WTC11 (cell line): ENCODE measurements at places on chromosomes 6 and 20.

GRCh38 chr20:47757145-47758035, 27.9 kb downstream of the SULF2 start:
- no peak for DNase-seq

- no peak for DNase-seq
These were observed 108.1 kb downstream of the CEBPB start for GRCh38 chr20:50298554-50299324.

DNA sequence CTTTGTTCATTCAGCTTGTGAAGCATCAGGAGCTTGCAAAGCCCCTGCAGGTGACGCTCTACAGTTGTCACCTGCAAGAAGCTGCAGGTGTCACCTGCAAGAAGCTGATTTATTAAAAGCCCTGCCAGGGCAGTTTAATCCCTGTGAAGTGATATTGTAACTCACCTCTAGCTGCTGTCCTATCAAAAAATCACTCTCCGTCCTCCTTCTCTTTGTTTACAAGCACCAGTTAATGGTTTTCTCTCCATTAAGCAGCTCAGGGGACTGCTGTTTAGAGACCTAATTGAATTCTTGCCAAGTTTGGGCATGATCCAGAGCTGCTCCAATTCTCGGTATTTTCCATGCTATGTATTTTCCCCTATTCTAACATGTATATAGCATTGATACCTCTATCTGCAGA, 345.9 kb downstream of the ARHGAP18 start:
- DNase-seq = no peak

- DNase-seq = no peak
These were observed 96.5 kb downstream of the HTR1B start for GRCh38 chr6:77366798-77367197.

GRCh38 chr6:44542401-44543116, 155.1 kb downstream of the CDC5L start:
- DNase-seq = peak; percentile 24

DNA sequence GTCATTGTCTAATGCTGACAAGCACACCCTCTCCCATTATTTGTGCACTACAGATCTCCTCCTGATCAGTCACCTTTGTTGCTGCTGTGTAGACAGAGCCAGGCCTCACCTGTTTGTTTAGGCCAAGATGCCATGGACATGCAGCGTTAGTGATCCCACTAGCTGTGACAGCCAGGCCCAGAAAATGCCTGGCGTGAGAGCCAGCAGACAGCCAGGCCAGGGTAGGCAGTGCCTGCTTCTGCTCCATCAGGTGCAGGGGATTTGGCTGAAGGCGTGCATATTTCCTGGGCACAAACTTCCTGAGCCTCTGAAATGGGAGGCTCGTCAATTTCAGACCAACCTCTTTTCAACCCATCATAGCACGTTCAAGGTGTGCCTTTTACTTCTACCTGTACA, 27.3 kb downstream of the MANBAL start:
- no peak for DNase-seq

DNA sequence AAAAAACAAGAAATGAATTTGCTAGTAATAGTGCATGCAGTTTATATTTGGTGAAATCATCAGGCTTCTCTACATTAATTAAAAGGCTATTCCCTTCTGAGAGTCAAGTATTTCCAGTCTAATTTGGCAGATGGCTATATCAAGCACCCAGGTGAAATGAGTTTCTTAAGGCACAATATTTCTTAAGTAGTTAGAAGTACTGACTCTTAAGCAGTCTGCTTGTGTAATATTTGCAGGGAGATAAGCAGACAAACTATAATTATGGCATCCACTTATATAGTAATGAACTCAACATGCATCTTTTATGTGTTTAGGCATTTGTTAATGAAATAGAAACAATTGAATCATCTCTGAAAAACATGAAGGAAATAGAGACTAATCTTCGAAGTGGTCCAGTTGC, 189.2 kb downstream of the UTRN start:
- no peak for DNase-seq

GRCh38 chr20:12928358-12928754, 80.4 kb upstream of the SPTLC3 start:
- no peak for DNase-seq

GRCh38 chr6:5028921-5029320, 25.1 kb upstream of the RPP40 start:
- DNase-seq = no peak

DNA sequence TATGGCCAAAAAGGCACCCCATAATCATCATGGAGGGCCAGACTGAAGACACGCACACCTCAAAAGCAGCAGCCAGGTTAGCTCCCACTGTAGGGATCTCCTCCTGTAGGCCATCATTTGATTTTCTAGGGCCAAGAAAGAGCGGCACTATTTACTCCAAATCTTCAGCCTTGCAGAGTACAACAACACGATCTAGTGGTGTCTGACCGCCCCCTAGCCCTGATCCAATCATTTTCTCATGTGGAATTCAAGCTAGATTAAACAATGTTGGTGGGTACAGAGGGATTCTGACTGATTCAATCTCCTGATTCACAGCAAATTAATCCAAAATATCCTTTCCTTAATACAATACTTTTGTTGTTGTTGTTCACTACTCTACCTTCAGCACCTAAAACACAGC, 12.5 kb downstream of the GNAS-AS1 start:
- no peak for DNase-seq

- DNase-seq = no peak
These were observed 23.0 kb downstream of the PRR18 start for GRCh38 chr6:166285233-166285632.

- no peak for DNase-seq
These were observed 167.9 kb upstream of the SYNCRIP start for GRCh38 chr6:85810558-85810957.

GRCh38 chr6:52541135-52541534, 35.7 kb downstream of the TRAM2 start:
- no peak for DNase-seq

DNA sequence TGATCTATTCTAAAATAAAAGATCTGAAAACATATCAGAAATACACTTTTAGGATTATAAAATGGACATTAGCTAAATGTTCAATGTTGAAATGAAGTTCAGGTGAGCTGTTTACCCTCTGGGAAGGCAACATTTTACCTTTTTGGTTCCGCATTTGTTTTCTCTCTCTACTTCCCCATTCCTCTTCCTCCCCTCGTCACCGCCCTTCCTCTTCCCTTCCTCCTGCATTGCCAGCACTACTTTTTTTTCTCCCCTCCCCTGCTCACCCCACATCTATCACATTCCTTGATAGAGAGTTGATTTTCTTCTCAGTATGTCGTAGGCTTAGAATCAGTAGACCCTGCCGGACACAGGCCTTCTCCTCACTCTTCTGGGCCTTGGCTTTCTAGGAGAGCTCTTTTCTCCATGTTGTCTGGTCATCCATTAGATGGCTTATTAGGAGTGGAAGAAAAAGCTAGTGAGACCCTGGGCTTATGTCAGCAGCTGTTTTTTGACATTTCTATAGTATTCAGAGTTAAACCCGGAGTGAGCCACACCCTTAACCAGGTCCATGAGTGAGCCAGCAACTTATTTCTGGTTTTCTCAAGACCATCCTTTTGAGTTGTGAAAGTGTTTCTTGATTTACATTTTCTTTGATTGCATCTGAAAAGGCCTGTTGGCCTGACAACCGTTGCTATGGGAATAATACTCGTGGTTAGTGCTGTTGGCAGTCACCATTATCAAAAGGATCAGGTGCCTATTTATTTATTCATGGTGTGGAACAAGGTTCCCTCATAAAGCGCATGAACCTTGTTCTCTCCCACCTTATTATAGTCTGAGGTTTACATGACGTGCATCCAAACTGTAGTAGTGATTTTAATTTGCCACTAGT, 90.9 kb downstream of the DTD1 start:
- DNase-seq = no peak

DNA sequence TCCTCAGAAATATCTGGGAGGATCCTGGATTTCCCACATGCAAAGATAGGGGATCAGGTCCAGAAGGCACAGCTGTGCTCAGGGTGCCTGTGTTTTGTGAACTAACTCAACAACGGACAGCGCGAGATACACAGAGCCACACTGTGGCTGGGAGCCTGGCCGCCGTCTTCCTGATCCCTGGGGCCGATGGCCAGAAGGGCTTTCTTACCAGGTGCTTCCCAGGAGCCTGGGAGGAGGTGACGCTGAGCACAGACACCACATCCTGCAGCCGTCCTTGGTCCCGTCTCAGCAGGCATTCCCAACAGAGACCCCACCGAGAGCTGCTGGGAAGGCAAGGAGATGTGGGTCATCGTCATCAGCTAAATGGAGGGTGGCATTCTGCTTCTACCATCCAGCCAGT, 144.6 kb upstream of the AFDN start:
- DNase-seq = no peak

GRCh38 chr6:166586424-166587156, at the start of gene RAMACL:
Gene RAMACL (minus strand): TSS chr6:166586678. CDS start chr6:166586477, 201 bp downstream.
- peak; percentile 65 for DNase-seq

GRCh38 chr20:20027284-20027683, 10.1 kb downstream of the NAA20 start:
- no peak for DNase-seq

DNA sequence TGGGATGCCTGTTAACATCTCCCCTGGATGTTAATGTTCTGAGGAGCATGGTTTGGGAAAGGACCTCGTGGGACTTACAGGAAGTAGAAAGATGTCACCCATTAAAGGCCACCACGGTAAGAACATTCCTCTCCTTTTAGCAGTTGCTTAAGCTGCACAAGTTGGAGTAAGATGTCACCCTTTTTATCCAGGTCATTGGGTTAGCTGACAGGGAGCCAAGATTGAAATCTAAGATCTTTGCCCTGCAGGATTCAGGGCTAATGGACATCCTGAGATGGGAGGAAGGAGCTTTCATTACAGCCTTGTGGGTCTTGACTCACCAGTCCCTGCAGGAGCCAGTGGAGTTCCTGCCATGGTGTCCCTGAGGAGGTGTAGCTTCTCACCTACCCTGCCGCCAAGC, 22.1 kb downstream of the PABPC1L start:
- DNase-seq = no peak

GRCh38 chr20:46984405-46984804, 89.8 kb downstream of the EYA2 start:
- DNase-seq = no peak

DNA sequence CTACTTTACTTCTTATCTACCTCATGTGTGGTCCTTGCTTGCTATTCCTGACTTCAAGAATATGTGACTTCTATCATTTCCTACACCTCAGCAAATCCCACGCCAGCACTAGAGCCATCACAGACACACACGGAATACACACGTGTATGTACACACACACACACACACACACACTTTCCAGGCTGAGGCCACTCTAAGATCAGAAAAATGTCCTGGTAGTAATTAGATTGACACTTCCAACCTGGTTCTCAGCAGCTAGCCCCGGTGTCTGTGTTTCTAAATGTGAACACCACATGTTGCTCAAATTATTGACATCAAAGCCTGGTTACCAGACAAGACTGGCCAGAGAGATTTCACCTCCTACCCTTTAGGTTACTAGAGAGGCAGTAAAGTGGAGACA, 54.1 kb upstream of the SASH1 start:
- no peak for DNase-seq

DNA sequence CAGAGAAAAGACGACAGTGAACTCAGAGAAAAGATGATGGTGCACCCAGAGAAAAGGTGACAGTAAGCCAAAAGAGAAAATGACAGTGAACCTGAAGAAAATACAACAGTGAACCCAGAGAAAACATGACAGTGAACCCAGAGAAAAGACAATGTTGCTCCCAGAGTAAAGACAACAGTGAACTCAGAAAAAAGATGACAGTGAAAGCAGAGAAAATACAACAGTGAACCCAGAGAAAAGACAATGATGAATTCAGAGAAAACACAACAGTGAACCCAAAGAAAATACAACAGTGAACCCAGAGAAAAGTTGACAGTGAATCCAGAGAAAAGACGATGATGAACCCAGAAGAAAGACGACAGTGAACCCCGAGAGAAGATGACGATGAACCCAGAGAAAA, 140.5 kb upstream of the MAP3K4 start:
- DNase-seq = no peak

DNA sequence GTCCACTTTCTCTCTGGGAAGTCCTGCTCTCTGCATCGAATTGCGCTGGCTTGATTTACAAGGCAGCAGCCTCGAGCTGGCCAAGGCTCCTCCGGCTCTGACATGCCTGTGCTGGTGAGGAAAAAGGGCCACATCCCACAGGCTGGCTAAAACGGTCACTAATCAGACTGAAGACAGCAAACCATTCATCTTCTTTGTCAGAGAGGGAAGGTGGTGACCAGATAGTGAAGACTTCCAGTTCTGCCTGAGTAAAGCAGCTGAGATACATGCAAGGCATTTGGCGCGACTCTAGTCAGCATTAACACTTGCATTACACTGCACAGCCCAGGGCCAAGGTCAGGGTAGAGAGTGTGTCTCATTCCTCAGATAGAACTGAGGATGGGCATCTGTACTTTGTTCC, 203.2 kb upstream of the MAP3K7 start:
- DNase-seq = no peak

GRCh38 chr6:3045369-3045768, 22.9 kb upstream of the RIPK1 start:
- DNase-seq = no peak

DNA sequence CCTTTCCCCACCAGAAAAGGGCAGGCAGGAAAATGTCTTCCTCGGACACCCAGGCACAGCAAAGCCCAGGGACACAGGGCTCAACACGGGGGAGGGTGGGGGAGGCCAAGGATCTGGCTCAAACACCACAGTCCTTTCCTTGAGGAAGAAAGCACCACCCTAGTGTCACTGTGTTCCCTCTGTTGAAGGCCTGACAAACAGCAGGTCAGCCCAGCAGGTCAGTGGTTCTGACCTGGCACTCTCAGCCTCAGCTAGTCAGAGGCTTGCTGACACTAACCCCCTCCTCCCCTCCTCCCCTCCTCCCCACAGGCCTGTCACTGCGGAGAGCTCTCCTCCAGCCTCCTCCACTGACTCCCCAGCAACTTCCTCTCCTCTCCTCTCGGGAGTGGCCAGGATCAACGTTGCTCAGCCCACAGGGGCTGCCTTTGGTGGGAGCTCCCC, 239.6 kb downstream of the LRFN2 start:
- no peak for DNase-seq

DNA sequence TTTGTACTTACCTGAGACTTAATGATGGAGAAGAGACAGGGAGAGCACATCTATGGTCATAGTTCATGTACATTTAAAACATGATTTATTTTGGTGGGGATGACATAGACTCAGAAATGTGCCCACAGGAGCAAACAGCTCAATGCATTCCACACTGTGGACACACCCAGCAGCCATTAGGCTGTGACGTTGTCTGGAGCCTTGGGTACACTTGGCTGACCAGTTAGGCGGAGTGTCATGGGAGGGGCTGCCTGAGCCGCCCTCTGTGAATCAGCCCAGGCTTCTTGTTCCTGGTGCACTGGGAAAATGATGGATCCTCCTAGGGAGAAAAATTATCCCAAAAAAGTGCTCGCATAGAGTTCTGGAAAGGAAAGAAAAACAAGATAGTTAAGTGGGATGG, 231.0 kb upstream of the GMDS start:
- DNase-seq = no peak

GRCh38 chr6:52840763-52841585, at the start of gene GSTA5:
Gene GSTA5 (minus strand): TSS chr6:52840813.
- DNase-seq = no peak
